ENCODE measurements at places on chromosomes 1 and 21. TPM values are rescaled to one million over a fixed set of nuclear protein-coding genes. Genes with fewer than 3 reads are reported as not detected.
A peak's percentile ranks its signal among the peaks of the same experiment; 100 is the strongest.

DNA sequence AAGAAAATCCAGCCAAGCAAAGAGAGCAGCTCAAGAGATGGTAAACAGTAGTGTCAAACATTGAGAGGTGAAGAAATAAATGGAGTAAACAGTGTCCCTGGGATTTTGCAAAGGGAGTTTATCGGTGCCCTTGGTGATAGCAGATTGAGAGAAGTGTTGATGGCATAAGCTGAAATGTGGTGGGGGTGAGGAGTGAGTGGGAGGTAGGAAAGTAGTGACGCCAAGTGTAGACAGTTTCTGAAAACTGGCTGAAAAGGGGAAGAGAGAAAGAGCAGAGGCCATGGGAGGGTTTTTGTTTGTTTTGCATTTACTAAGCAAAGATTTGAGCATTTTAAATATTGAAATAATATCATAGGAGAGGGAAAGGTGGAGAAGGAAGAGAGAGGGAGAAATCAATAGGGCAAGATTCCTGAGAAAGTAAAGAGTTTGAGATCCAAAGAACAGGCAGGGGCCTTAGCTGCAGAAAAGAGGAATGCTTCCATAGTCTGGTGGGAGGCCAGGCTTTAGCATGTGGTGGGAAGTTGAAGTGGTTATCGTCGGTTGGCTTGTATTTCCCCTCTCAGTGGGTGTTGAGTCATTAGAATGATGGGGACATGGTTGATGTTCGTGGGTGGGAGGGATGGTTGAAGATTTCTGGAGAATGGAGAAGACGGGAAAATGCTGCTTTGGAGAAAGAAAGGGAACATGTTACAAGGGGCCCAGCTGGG, 26.8 kb upstream of the RASAL2 start:
- H3K27ac ChIP-seq = no peak overlapping the region
- H3K4me1 ChIP-seq = no peaks in the 10 kb centered on the region
- no peaks in the 10 kb centered on the region for H3K27me3 ChIP-seq
- H3K4me3 ChIP-seq = no peak overlapping the region
- no peak for DNase-seq

DNA sequence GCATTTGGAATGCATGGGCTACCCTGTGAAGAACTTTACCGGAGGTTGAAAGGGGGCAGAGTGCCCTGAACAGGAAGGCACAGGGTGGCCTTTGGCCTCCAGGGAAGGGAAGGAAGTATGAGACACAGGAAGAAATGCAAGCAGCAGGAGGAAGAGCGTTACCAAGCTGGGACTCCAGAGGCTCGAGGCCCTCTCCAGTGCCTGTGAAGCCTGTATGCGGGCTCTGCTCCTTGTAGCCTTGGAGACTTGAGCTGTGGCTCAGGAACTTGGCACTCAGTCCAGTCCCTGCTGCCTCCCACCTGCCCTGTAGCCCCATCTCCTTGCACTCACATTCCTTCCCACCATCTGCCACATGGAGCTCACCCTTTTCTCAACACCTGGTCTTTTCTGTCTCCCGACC, 33.5 kb upstream of the RNF19B start:
- peaks cover 2% of the 10 kb centered on the region for H3K36me3 ChIP-seq
- no peak for DNase-seq
- peaks cover 58% of the 10 kb centered on the region for H3K4me1 ChIP-seq
- no peak overlapping the region for H3K4me3 ChIP-seq
- H3K27me3 ChIP-seq = no peaks in the 10 kb centered on the region

DNA sequence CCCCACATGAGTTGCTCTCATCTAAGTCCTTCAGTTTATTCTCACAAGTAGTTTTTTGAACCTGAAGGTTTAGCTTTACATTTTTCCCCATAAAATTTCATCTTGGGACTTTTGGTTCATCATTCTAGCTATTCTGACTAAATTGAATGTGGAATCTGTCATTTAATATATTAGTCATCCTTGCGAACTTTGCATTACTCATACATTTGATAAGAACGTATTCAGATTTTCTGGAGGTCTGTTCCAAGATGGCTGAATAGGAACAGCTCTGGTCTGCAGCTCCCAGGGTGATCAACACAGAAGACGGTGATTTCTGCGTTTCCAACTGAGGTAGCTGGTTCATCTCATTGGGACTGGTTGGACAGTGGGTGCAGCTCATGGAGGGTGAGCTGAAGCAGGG, 59.8 kb upstream of the CSF1 start:
- no peak overlapping the region for H3K27ac ChIP-seq
- DNase-seq = no peak
- peaks cover 20% of the 10 kb centered on the region for H3K4me1 ChIP-seq
- peak overlapping the region; percentile 54 for H3K4me3 ChIP-seq
- H3K27me3 ChIP-seq = no peaks in the 10 kb centered on the region

DNA sequence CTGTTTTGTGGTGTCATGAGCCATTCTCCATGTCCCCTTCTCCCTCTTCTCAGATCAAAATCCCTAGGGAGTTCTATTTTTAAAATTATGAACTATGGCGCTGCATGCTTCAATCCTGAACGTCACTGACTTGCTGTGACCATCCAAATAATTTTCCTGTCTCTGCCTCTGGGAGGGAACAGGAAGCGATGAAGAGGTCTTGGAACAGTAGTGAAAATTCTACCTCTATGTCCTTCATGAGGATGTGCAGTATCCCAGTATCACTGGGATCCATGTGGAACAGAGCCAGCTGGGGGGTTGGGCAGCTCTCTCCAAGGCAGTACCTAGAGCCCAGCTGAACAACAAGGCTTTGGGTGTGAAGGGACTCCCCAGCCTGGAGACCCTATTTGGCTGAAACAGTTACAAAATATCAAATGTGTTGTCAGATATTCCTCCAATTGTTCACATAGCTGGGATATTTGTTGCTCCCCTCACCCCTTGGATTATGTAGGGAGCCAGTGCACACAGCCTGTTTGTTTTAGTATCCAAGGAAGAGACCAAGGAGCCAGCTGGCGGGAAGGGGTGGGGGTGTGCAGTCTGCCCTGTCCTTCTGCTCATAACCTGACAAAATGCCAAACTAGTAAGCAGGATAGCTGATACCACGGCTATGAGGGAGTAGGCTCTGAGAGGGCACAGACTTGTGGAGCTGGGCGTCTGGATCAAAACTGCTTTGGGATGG, 7.6 kb downstream of the DCLRE1B start:
- DNase-seq = no peak
- H3K36me3 ChIP-seq = peaks cover 6% of the 10 kb centered on the region
- H3K4me3 ChIP-seq = no peak overlapping the region
- peaks cover 25% of the 10 kb centered on the region for H3K4me1 ChIP-seq
- no peak overlapping the region for H3K27ac ChIP-seq

- no peak for DNase-seq
- H3K36me3 ChIP-seq = no peaks in the 10 kb centered on the region
- H3K4me1 ChIP-seq = no peaks in the 10 kb centered on the region
- H3K27ac ChIP-seq = no peak overlapping the region
- H3K4me3 ChIP-seq = no peak overlapping the region
- H3K27me3 ChIP-seq = no peaks in the 10 kb centered on the region
These were observed 143.2 kb downstream of the RASAL2 start for GRCh38 chr1:178237121-178237520.

Gene CELA3B
- total RNA-seq = not detected

Measured in activated T-cell treated with anti-CD3 and anti-CD28 coated beads, Interleukin-2, amount 50 U/mL, for 72 hours (primary cell).